ENCODE measurements at places on chromosomes 4 and X.

DNA sequence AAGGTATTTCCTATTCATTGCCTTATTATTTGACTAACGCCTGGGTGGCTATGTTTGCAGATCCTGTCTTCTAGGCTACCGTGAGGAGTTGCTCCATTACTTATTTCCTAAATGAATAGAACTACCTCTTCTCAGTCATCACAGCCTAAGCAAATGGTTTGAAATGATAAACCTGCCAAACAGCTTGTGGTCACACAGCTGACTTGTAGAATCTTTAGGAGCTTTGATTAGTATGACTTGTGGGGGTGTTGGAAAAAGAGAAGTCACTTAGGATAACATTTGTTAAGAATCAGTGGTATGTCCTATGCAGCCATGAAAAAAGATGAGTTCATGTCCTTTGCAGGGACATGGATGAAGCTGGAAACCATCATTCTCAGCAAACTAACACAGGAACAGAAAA is 169.3 kb downstream of the PPARGC1A start:
- no peak for DNase-seq

DNA sequence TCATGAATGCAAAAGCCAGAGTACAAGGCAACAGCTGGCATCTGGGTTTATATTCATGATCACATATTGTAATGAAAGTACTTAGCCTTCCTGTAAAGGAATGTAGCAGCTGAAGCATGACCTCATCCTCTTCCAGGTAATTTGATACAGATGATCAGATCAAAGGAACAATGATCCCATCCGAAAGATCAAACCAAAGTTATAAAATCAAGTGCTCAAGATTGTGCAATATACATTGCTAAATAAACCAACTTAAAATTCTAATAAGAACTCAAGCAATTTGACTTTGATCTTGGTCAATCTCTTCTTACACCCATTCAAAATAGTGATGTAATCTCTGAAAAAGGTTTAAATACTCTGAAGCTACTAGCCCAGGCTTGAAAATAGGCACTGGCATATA is 113.1 kb upstream of the INPP4B start:
- DNase-seq, result no peak

DNA sequence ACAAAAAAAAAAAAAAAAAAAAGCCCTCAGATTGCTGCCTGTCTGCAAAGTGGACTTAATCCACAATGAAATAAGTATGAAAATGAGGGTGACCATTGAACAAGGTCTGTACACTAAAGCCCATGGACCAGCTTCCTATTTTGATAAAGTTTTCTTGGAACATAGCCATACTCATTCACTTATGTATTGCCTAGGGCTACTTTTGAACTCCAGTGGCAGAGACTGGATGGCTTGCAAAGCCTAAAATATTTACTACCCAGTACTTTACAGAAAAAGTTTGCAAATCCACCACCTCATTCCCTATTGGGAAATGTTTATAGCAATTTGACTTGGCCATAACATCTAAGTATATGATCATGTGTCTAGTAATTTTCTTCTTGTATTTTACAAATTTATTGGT is 481.7 kb downstream of the NAF1 start:
- DNase-seq, result no peak

DNA sequence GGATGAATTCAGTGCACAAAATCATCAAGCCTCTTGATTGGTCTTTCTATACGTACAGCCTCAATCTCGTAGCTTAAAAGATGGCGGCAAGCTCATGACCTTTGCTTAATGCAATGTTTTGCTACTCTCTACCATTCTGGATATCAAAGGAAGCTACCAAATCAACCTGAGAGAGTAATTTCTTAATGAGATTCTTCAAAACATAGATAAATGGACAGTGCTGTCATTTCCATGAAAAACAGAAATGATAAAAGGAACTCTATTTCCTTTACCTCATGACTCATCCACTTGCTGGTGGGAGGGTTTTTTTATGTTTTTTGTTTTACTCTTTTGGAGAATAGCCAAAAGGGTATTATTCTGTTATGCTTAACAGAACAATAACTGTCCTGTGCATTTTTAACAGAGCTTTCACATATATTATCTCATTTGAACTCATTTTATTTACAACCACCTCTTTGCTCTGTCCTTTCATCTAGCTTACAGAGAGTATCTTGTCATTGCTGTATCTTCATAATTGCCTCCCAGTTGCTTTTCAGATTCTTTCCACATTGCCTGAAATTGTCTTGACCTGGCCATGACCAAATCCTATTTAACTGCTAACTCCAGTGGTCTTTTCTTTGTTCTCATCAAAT is 138.6 kb upstream of the GPR101 start:
- no peak for DNase-seq

DNA sequence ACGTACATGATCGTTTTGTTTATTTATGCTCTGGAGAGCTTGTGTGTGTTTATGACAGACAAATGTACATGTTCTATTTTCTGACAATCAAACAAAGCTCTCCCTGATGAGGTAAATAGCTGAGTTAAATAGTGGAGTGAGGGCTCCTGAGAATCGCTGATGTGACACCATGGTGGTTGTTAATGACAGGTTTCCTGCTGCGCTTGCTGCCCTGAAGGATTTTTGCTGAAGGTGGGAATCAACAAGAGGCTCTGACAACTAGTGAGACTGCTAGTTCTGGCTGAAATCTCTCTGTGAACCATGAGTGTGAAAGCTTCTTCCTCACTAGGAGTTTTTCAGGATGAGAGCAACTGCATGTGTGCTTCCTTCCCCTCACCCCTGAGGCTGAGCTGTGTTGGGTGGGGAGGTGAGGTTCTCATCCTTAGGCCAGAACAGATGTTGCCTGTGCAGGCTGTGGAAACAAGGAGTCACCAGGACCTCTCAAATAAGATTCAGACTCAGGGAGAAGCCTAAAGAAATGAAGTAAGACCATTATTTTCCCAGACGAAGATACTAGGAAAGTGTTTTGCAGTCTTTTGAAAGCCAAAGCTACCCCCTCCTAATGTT is 173.4 kb upstream of the JADE1 start:
- DNase-seq, result no peak

DNA sequence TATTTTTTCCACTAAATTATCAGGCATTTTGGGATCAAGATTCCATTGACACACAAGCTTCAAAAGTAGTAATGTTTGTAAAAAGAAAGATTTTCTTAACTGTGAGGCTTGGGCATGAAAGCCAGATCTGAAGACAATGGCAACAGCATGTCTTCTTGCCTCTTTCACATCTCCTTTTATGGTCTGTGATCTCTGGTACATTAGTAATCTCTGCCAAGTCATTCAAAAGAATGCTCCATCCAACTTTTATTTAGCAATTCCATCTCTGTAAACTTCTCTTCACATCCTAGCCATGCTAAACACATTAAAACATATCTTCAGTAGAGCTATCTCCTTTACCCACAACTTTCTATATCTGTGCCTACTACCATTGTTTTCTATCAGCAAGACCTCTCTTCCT is 465.4 kb downstream of the FAT4 start:
- DNase-seq, result no peak
